ENCODE measurements at places on chromosomes 6 and 20.

DNA sequence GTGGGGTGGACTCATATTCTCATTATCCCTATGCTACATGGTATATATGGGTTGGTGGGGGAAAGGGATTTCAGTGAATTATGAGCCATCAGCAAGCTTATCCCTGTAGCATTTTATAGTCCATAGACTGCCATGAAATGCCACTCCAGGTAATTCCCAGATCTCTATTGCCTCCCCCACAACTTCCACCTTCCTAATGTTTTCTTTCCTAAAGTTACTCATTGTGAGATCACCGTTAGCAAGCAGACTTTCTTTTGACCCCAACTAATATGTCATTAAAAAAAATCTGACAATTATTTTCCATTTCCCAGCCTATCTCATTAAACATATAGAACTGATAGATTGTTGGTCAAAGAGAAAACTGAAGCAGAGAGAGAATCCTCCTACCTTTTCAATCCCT lies 40.7 kb upstream of the TBX18 start:
- no peaks in the 10 kb centered on the region for H3K27me3 ChIP-seq
- H3K4me3 ChIP-seq, result no peak overlapping the region
- no peaks in the 10 kb centered on the region for H3K4me1 ChIP-seq
- no peaks in the 10 kb centered on the region for H3K36me3 ChIP-seq

GRCh38 chr20:13029687-13030375 lies 21.1 kb downstream of the SPTLC3 start:
- H3K36me3 ChIP-seq, result no peaks in the 10 kb centered on the region
- no peaks in the 10 kb centered on the region for H3K27me3 ChIP-seq
- no peak overlapping the region for H3K4me3 ChIP-seq

GRCh38 chr20:17928633-17929311 lies 39.8 kb downstream of the SNX5 start:
- no peak overlapping the region for H3K27ac ChIP-seq
- no peaks in the 10 kb centered on the region for H3K4me1 ChIP-seq
- H3K27me3 ChIP-seq, result no peaks in the 10 kb centered on the region
- no peaks in the 10 kb centered on the region for H3K36me3 ChIP-seq
- no peak overlapping the region for H3K4me3 ChIP-seq

DNA sequence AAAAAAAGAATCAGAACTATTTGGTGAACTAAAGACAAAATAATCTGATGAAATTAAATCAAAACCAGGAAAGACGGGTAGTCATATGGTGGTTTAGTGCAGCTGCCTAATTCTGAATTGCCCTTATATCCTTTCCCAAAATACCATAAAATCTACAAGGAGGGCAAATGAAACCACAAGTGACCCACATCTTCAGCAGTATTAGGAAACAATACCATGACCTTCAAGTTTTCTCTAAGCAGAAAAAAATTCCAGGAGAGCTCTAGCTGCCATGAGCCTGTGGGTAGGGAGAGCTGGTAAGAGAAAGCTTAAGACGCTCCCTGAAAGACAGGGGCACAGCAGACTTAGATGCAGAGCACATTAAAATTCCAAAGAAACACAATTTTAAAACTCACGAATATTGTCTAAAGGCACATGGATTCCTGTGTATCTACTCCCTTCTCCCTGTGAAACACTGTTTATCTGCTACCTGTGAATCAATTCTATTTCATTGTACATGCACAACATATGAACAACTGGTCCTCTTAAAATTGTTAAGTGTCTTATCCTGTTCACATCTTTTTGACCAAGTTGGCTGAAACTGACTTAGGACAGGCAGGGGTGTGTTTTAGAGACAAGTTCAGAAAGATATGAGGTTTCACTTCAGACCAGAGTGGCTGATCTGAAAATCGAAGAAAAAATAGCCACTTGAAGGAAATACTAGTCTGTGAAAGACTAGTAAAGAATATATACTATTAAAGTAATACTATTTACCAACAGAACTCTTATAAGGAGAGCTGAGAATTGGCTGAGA lies 153.6 kb upstream of the SHLD1 start:
- no peak overlapping the region for H3K4me3 ChIP-seq
- no peak for DNase-seq
- H3K27me3 ChIP-seq, result no peaks in the 10 kb centered on the region
- no peak overlapping the region for H3K27ac ChIP-seq
- H3K4me1 ChIP-seq, result no peaks in the 10 kb centered on the region

- H3K27ac ChIP-seq, result peak overlapping the region; percentile 78
- H3K27me3 ChIP-seq, result no peaks in the 10 kb centered on the region
- H3K4me1 ChIP-seq, result no peaks in the 10 kb centered on the region
- no peaks in the 10 kb centered on the region for H3K36me3 ChIP-seq
- H3K4me3 ChIP-seq, result no peak overlapping the region
- no peak for DNase-seq
Observed at GRCh38 chr6:52992980-52993920, 1.8 kb downstream of the GSTA4 start.

GRCh38 chr6:7106215-7106751 lies 1.5 kb upstream of the RREB1 start:
- no peaks in the 10 kb centered on the region for H3K36me3 ChIP-seq
- peak overlapping the region; percentile 79 for H3K4me3 ChIP-seq
- no peaks in the 10 kb centered on the region for H3K27me3 ChIP-seq

DNA sequence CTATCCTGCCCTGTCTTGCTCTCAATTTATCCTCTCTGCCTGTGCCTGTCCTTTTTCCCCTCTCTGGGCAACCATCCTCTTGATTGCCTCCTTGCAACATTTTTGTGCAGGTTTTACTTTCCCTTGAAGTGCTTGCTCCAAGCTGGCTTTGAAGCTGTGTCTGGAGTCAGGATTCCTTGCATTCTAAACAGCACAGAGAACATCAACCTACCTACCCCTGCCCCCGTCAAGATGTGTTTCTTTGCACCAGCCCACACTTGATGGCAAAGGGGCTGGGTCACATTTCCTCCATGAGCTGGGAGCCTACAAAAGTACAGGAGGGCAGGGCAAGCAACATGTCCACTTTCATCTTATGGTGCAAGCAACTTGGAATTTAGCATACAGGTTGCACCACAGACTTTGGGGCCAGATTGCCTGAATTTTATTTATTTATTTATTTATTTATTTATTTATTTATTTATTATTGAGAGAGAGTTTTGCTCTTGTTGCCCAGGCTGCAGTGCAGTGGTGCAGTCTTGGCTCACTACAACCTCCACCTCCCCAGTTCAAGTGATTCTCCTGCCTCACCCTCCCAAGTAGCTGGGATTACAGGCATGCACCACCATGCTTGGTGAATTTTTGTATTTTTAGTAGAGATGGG lies 206.3 kb downstream of the COL19A1 start:
- H3K27me3 ChIP-seq, result no peaks in the 10 kb centered on the region
- H3K27ac ChIP-seq, result no peak overlapping the region
- H3K4me1 ChIP-seq, result no peaks in the 10 kb centered on the region
- no peak overlapping the region for H3K4me3 ChIP-seq
- no peaks in the 10 kb centered on the region for H3K36me3 ChIP-seq

DNA sequence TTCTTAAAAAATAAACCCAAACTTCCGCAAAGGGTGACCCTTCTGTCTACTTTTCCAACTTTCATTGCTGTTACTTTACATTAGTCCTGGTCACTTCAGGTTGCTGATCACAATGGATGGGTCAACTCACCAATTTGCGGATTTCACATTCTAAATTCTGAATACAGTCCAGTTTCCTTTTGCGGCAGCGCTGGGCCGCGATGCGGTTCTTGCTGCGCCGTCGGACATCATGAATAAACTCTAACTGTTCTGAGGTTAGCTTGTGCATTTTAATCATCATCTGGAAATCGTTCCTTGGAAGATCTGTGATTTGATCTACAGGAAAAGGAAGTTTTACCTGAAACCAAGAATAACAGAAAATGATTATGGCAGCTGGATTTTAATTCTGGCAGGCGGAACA lies 43.7 kb downstream of the GJA10 start:
- no peak for DNase-seq
- H3K4me1 ChIP-seq, result no peaks in the 10 kb centered on the region
- no peak overlapping the region for H3K4me3 ChIP-seq

GRCh38 chr6:155301867-155302266 lies 12.4 kb downstream of the TFB1M start:
- no peak overlapping the region for H3K27ac ChIP-seq
- H3K4me3 ChIP-seq, result no peak overlapping the region
- H3K27me3 ChIP-seq, result no peaks in the 10 kb centered on the region
- no peaks in the 10 kb centered on the region for H3K36me3 ChIP-seq

- no peak overlapping the region for H3K4me3 ChIP-seq
- H3K27me3 ChIP-seq, result no peaks in the 10 kb centered on the region
- no peak overlapping the region for H3K27ac ChIP-seq
- H3K4me1 ChIP-seq, result no peaks in the 10 kb centered on the region
Observed at GRCh38 chr20:61758564-61759200, 307.0 kb downstream of the TAF4 start.

- no peak overlapping the region for H3K4me3 ChIP-seq
- no peak overlapping the region for H3K27ac ChIP-seq
- no peaks in the 10 kb centered on the region for H3K27me3 ChIP-seq
Observed at GRCh38 chr20:11776687-11777086, 141.0 kb upstream of the BTBD3 start.

DNA sequence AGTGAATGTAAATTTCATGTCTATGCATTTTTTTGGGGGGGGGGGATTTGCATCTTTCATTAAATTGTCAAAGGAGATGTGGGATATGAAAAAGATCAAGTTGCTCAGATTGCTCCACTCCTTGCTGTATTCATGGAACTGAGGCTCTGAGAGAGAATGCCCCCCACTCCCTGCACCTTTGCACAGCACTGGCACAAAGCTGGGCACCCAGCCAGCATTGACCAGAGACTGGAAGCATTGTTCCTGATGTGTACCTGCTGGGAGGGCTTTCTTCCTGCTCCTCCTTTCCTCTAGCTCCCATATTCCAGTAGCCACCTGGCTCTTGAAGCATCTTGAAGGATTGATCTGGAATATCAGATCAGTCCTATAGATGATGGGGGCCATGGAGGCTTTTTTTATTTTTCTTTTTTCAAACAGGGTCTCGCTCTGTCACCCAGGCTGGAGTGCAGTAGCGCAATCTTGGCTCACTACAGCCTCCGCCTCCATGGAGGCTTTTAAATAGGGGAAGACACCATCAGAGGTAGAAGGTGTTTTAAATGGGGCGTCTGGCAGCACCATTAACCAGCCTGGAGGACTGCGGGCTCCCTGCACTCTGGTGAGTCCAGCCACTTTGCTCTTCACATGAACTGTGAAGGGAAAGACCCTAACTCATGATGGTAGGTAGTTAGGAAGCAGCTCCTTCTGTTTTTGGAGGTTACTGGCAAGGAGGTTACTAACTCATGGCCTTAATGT lies 10.9 kb downstream of the DUSP15 start:
- no peaks in the 10 kb centered on the region for H3K36me3 ChIP-seq
- no peaks in the 10 kb centered on the region for H3K27me3 ChIP-seq
- H3K27ac ChIP-seq, result no peak overlapping the region

DNA sequence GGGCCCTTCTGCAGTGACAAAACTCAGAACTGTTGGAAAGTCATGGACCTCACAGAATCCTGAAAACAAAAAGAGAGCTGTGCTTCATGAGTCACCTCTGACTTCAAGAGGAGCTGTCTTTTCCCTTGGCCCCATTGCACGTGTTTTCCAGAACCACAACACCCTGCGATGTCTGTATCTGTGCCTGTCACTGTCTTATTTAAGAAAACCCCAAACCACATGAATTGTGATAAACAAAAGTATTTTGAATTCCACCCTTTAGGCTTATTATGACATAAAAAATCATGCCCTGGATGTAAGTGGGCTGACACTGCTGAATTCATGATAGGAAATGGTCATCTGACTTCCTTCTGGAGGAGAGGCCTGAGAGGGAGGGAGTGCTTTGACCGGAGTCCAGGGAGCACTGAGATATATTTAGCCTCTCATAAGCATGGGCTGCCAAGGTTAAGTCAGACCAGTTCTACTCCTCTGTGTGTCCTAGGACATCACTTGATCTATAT lies 96.4 kb upstream of the DUSP22 start:
- no peak for DNase-seq
- H3K27me3 ChIP-seq, result no peaks in the 10 kb centered on the region
- no peak overlapping the region for H3K4me3 ChIP-seq
- peaks cover 7% of the 10 kb centered on the region for H3K4me1 ChIP-seq

DNA sequence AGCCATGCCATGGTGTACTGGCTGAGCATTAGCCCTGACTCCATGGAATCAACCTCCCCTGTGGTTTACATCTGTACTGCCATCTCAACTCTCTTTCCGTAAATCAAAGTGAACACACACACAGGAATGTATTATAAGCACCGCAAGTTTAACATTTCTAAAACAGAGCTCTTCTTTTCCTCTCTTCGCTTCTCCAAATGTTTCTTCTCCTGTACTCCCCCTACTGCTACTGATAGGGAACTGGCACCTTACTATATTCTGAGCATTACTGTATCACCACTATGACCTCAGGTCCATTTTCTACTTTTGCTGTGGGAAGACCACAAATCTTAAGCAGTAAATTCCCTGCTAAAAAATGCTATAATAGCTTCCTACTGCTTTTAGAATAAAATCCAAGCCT lies 101.2 kb downstream of the NUS1 start:
- H3K4me1 ChIP-seq, result no peaks in the 10 kb centered on the region
- no peak for DNase-seq
- H3K27me3 ChIP-seq, result no peaks in the 10 kb centered on the region
- H3K4me3 ChIP-seq, result no peak overlapping the region
- H3K27ac ChIP-seq, result no peak overlapping the region

DNA sequence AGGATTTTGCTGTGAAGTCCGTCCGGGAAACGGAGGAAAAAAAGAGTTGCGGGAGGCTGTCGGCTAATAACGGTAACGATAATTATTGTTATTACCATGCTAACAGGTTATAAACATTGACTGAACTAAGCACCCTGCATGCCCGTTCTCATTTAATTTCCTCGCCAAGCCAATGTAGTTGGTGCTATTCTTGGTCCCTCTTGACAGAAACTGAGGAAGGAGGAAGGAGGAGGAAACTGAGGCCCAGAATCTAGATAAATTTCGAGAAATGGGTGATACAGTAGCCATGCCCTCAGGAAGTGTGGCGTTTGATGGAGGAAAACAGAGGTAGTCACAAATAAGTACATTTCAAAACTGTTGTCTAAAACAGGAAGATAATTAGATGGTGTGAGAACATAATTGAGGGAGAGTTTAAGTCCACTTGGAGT lies 474 bp downstream of the TPX2 start:
- no peaks in the 10 kb centered on the region for H3K27me3 ChIP-seq
- peak overlapping the region; percentile 64 for H3K4me3 ChIP-seq

GRCh38 chr6:125182237-125183008 lies 28.9 kb downstream of the TPD52L1 start:
- no peak overlapping the region for H3K27ac ChIP-seq
- no peaks in the 10 kb centered on the region for H3K36me3 ChIP-seq
- no peak for DNase-seq
- H3K27me3 ChIP-seq, result no peaks in the 10 kb centered on the region
